Stimulated activated CD4-positive, alpha-beta T cell treated with anti-CD3 and anti-CD28 coated beads, Interleukin-1b, Interleukin-23, amount 100 ng/mL, for 1 hour (primary cell): ENCODE measurements at places on chromosomes 1 and 21.

DNA sequence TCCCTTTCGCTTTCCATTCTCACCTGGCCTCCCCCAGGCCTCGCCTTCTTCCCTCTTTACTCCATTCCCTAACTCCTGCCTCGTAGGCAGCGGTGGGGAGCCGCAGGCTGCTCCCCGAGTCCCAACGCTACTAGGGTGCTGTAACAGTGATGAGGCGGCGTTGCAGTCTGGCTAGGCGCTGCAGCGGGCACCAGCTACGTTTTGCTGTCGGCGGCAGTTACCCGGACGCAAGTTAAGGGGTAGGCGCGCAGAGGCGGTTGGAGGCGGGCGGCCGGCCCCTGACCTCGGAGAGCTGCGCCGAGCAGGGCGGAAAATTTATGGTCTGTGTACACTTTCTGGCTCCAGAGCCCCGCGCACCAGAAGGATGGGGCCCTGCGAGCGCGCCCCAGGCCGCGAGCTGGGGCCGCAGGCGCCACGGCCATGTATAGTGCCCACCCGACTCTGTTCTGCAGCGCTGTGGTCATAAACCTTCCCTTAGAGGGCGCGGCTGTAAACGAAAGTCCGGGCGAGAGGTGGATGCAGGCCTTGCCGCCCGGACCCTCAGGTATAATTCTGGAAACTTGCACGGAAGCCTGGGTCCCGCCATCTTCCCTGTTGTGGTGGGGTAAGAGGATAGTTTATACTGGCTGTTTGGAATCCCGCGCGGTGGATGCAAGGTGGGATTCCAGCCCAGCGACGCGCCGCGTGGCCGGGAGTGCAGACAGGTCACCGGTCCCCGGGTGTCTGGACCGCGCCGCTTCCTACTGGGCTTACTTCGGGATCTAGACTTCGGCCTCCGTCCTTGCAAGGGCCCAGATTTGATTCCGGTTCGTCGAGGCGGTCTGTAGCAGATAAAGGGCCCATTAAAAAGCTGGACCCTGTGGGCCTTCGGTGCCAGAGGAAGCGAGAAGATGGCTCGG lies 15.0 kb downstream of the HLX start:
- no peak for DNase-seq

DNA sequence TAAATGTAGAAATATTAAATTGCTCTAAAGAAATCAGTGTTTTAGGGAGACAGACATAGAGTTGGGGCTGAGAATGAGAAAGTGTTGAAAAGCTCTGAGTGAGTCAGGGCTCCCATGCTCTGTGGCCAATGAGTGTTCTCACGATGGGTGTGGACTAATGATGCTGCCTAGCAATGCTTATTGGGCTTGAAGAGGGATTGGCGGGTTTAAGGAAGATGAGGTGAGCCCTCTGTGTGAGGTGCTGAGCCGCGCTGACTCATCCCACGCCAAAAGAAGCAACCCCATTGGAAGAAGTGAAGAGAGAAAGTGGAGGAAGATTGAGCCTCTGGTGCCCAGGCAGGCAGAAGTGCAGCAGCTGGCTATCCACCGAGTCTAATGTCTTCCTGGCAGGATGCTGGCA lies 65.1 kb upstream of the DPT start:
- no peak for DNase-seq

DNA sequence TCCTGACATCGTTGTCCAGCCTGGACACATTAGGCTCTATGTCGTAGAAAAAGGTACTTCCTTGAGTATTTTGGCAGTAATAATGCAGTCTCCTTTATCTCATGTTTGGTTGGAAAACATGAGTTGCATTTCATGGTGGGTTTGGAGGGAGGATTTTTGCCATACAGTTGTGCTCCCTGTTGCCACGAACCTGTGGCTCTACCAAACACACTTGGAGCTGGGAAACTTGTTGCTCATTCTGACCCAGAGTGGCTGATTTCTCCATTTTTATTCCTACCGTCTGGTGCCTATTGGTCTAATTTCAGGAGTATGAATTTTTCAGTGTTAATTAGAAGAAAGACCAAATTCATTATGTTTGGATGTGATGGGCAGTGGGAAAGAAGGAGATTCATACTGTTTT lies 50.7 kb downstream of the MPZL1 start:
- DNase-seq, result no peak

DNA sequence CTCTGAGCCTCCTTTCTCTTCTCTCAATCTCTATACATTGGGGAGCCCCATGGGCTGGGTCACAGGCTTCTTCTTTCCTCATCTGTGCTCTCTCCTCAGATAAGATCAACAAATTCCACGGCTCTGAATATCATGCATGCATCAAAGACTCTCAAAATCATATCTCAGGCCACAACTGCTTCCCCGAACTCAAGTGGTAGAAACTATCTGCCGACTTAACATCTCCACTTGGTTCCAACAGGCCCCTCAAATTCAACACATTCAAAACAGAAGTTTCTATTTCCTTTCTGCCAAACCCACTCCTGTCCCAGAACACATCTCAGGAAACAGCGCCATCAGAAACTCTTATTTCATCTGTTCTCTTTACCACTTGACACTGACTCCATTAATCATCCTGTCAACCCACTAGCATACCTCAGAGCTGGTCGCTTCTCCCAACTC lies 16.7 kb downstream of the DDX59 start:
- no peak for DNase-seq

- no peak for DNase-seq
Measured at GRCh38 chr1:228463559-228464455, 23.4 kb upstream of the RNF187 start.

DNA sequence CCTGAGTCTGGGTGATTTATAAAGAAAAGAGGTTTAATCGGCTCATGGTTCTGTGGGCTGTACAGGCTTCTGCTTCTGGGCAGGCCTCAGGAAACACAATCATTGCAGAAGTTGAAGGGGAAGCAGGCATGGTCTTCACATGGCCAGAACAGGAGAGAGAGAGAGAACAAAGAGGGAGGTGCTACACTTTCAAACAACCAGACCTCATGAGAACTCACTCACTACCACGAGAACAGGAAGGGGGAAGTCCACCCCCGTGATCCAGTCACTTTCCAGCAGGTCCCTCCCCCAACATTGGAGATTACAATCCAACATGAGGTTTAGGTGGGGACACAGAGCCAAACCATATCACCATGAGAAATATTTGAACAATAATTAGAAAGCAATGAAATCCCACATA lies 222.9 kb downstream of the FAM72C start:
- DNase-seq, result no peak

- DNase-seq, result no peak
Measured at GRCh38 chr1:206776229-206776628, 3.9 kb upstream of the IL10 start.

- DNase-seq, result no peak
Measured at GRCh38 chr21:42618707-42619102, 34.7 kb upstream of the PDE9A start.

GRCh38 chr1:244209955-244210354 lies 158.9 kb downstream of the ZBTB18 start:
- no peak for DNase-seq

GRCh38 chr1:153306303-153307220 lies 6.2 kb downstream of the PGLYRP3 start:
- DNase-seq, result no peak

DNA sequence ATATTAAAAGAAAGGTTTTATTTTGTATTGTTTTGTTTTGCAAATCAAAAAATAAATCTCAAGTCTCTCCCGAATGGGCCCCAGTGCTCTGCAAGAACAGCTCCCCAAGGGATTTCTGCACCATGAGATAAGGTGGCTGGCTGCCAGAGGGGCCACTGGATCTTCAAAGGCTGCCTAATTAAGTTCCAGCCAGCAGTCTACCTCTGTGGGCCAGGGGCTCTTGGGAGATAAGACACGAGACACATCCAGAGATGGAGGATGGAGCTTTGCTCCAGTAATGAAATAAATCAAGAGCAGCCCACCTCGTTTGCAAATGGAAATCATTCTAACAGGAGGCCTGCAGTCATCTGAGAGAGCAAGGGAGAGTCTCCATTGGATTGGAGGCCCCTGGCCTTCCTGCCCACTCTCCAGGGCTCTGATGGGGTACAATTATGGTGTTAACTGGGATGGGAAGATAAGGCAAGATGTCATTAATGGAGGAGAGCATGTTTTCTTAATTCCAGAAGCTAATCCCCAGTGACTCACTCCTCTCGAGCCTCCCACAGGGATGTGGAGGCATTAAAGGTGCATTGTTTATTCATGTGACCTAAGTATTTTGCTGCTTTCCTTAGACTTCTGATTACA lies 155.2 kb upstream of the KAZN start:
- no peak for DNase-seq

DNA sequence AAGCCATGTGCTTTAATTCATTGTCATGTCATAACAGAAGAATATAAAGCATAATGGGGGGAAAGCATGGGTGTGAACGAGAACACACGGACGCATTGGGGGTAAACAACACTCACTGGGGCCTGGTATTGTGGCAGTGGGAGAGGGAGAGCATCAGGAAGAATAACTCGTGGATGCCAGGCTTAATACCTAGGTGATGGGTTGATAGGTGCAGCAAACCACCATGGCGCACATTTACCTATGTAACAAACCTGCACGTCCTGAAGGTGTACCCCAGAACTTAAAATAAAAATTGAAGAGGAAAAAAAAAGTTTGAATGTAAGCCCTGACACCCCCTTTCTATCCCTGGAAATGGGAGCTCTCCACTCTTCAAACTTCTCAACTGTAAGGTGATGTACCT lies 34.9 kb upstream of the CACHD1 start:
- DNase-seq, result no peak

DNA sequence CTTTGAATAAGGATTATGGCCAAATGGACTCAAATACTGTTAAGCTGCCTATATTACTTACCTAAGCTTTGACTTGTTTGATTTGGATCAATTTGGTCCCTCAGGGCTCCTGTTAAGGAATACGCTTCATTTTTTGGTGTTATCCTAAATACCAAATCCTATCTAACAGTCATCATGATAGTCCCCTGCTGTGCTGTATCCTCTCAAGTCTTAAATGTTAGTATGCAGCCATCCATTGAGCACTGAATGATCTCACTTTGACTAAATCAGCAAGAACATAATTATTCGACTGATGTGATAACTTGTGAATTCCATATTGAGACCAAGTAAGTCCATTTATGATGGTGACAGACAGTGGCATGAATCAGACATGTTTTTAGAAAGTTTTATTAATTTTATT lies 53.1 kb upstream of the ATF3 start:
- no peak for DNase-seq

GRCh38 chr1:10857687-10858086 lies 61.2 kb upstream of the CASZ1 start:
- DNase-seq, result no peak

GRCh38 chr21:17427157-17427556 lies 85.7 kb upstream of the CXADR start:
- no peak for DNase-seq

DNA sequence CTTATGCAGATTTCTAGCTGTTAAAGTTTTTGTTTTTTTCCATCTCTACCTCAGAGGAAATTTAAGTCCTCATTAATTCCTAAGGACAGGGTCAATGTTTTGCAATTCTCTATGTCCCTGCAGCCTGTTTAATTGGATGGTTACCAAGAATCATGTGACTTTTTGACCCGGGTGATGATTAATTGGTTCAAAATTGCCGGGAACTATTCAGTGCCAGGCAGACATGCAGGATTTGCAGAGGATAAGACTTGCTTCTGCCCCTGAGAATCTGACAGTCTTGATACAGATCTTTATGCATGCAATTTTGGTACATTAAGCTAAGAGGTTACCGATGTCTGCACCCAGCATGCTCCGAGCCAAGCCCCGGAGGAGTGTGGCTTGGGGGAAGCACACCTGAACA lies 87.9 kb downstream of the PLPP3 start:
- DNase-seq, result no peak

GRCh38 chr21:36325373-36326010 lies 5.5 kb downstream of the MORC3 start:
- DNase-seq, result no peak

GRCh38 chr1:185368313-185368855 lies 51.3 kb upstream of the IVNS1ABP start:
- no peak for DNase-seq

DNA sequence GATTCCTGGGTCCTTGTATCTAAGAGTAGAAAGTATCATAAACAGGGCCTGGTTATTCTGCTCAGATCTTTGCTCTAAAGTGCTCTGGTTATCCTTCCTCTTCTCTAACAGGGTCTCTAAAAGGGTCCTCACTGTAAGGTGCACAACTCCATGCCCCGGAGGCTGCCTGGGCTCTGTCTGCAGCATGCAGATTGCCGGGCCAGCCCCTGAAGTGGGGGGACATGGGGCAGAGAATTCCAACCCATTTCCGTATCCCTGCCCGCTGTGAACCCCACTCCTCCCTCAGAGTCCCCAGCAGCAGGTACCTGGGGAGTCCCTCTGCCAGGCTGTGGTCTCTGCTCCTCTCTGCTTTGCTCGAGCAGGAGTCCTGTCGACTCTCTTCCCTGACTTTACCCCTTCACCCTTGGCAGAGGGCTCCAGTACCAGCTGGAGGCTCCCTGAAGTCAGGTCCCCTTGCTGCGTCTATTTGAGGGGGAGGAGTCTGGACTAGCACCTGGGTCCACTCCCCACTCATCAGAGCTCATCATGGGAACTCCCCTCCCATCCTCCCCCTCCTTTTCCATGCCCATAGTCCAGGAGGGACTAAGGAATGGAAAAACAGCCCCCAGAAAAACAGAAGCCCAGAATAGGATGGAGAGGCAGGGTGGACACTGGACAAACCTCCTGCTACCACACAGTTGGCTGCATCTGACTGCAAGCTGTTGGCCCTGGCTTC lies 12.1 kb downstream of the BLACAT1 start:
- DNase-seq, result no peak

DNA sequence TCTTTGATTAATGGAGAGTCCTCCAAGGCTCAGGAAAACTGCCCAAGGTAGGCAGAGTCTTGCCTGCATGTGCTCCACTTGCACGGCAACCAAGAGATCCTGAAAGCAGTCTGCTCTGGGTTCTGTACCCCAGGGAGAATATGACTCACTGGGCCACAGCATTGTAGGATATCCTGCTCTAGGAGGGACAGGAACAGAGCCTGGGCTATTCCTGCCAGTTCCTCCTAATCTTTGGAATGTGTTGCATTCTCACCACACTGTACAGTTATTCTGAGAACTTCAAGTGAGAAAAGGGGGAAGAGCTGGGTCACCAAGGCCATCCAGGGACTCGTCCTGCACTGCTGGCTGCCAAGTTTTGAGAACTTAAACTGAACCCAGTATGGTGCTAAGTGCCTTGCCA lies 278.5 kb downstream of the MATN1 start:
- no peak for DNase-seq

GRCh38 chr21:41377715-41378114 lies 15.9 kb downstream of the MX2 start:
- DNase-seq, result no peak

DNA sequence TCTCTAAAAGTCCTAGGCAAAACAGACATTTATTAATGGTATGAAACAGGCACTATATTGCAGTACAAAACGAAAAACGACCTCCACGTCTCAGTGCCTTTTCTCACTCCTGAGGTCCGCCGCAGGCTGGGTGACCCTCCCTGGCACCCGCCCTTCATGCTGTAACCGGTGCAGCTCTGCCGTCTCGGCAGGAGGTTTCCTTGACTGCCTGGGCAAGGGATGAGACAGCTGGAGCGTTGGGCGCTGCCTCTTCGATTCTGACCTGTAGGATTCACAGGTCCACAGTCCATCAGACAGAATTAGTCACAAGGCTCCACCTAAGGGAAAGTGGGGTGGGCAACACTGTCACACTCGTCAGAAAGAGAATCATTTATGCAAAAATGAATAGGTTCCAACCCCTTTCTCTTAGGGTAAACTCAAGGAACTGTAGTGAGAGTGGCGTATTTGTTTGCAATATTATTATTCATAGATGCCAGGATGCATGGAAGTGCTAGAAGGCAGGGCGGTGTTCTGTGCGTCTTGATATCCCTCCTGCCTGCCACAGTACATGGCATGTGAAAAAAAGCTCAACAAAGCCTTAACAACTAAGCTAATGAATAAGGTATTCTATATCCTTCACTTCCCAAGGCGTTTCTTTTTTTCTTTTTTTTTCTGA lies 23.5 kb upstream of the ZBTB18 start:
- no peak for DNase-seq
